Stimulated activated CD8-positive, alpha-beta memory T cell treated with anti-CD3 and anti-CD28 coated beads, Interleukin-15, amount 100 ng/mL, for 24 hours (primary cell): ENCODE measurements at places on chromosomes 3 and 15.
A peak's percentile ranks its signal among the peaks of the same experiment; 100 is the strongest.

DNA sequence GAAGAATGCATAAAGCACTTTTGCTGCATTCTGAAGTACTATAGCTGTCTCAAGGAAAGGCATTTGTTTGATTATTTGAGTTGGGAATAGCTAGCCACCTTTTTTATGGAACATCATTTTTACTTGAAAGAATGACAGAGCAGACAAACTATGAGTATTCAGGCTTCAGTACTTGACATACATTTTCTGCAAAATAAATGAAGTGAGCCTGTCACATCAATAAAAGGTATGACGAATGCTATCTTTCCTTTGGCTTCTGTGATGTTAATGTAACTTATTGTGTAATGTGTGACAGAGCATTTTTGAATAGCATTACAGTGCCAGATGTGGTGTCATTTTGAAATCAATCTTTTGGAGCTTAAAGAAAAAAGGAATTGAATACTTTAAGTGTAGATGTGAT is 440.3 kb upstream of the ONECUT1 start:
- no peak for DNase-seq

- no peak for DNase-seq
These were observed 1092.0 kb downstream of the NAALADL2 start for GRCh38 chr3:175951047-175951694.

- no peak for DNase-seq
These were observed 54.5 kb upstream of the MEX3B start for GRCh38 chr15:82100111-82100929.

- DNase-seq, result no peak
These were observed 52.1 kb downstream of the ITGA11 start for GRCh38 chr15:68379759-68380290.

- no peak for DNase-seq
These were observed 589.3 kb upstream of the KCNMB2 start for GRCh38 chr3:177946936-177947335.

DNA sequence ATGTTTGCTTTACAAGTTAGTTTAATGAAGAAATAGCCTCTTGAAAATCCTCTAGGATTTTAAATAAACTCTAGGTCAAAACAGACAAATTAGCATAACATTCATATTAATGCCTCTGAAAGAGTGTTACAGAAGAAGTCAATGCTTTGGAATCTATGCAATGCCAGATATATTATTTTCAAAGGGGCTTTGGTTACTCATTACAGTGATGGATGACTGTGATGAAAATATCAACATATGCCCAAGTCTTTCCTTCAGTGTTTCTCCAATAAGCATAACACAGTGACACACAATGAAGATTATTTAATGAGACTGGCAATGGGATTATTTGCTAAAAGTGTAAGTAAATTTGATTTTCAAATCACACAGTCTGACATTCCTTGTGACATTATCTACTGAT is 1247.2 kb downstream of the ROBO2 start:
- no peak for DNase-seq

DNA sequence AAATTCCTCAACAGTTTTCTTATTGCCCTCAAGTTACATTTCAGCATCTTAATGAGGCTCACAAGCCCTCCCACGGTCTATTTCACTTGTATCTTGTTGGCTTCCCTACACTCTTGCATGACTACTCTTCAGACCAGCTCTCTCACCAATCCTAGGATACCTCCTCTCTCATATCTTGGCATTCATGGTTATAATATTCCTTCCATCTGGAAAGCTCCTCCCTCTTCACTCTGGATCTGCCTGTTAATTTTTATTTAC is 8.5 kb upstream of the CCDC80 start:
- DNase-seq, result no peak

- no peak for DNase-seq
These were observed 40.4 kb upstream of the C3orf22 start for GRCh38 chr3:126599101-126599500.

DNA sequence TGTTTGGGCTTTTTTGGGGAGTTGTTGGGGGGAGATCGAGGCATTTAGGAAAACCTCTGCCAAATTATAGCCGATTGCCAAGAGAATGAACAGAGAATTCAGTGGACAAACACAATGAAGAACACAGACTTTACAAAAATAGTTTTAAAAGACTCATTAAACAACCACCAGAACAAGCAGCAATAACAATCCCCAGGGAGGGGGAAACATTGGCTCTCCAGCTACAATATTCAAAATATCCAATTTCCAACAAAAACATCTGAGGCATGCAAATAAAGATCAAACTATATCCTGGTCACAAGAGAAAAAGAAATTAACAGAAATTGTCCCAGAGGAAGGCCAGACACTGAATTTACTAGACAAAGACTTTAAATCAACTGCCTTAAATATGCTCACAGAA is 24.5 kb upstream of the ANKRD28 start:
- no peak for DNase-seq

DNA sequence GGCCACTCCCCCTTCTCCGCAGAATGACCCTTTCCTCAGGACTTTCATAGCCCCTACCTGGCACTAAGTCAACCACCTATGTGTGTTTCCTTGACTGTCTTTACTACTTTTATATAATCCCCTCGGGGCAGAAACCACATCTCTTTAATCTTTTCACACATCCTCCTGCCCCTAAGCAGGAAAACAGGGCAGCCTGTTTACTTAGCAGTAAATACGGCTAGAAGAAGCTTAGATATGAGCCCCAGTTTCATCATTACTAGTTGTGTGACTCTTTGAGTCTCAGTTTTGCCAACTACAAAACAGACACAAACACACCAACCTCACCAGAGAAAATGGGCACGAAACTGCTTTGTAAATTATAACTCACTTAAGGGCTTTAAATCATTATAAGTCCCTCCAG is 98.3 kb downstream of the CYP19A1 start:
- DNase-seq, result no peak

DNA sequence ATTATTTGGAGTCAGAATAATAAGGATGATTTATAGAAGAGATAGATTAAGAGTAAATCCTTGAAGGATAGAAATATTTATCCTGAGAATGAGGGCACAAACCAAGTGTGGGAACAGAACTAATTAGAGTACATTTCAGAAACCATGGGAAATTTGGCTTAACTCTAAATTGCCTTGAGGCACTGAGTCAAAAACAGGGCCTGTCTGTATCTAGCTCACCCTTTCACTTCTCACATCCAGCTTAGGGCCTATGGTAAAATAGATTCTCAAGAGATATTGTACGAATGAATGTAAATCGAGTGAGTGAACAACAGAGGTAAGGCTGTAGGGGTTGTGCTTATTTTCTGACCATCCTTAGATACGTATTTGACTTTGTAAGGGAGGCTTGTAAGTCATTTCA is 586.1 kb upstream of the DPPA4 start:
- no peak for DNase-seq

DNA sequence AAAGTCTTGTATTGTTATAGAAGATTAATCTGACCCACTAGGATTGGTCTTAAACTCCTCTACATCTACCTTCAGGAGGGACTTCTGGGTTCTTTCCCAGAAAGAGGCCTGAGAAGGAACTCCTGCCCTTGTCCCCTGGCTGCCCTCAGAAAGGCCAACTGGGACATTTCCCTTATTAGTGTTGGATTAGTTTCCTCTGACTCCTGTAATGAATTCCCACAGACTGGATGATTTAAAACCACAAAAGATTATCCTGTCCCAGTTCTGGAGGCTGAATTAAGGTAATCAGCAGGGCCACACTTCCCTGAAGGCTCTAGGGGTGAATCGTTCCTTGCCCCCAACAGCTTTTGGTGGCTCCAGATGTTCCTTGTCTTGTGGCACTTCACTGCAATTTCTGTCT is 102.8 kb upstream of the NMNAT3 start:
- no peak for DNase-seq

- DNase-seq, result no peak
These were observed 593.1 kb upstream of the MDFIC2 start for GRCh38 chr3:70905491-70905890.

- DNase-seq, result no peak
These were observed 25.6 kb upstream of the CFAP161 start for GRCh38 chr15:81108427-81108826.

GRCh38 chr15:67878712-67879206 is 38.9 kb upstream of the RNU6-1 start:
- no peak for DNase-seq

GRCh38 chr15:76215634-76216033 is 95.6 kb downstream of the ETFA start:
- no peak for DNase-seq

DNA sequence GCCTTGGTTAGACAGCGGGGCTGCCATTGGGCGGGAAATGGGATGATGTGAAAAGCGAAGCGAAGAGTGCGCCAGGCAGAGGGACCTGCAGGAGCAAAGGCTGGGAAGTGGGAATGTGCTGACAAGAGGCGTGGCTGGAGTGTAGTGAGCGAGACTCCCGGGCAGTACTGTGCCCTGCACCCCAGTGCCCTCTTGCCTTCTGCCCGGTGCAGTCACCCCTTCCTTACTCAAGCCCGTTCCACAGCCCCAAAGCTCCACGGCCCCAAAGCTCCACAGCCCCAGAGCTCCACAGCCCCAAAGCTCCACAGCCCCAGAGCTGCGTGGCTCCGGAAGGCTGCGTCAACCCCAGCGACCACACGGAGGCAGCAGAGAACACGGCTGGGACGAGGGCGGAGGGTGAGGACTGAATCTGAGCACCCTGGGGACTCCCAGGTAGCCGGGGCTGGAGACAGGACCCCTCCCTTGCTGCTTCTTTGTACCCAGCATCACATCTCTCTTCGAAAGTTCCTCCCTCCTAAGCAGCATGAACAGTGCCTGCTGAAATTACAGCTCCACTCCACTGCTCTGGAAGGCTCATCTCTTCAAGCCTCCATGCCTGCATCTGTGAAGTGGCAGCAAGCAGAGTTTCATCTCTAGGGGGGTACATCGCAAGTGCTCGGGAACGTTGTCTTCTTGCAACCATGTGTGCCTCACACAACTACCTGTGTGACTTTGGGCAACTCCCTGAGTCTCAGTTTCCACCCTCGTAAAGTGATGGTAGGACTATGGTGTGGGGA is 108.9 kb downstream of the FBLN2 start:
- DNase-seq, result peak; percentile 33

DNA sequence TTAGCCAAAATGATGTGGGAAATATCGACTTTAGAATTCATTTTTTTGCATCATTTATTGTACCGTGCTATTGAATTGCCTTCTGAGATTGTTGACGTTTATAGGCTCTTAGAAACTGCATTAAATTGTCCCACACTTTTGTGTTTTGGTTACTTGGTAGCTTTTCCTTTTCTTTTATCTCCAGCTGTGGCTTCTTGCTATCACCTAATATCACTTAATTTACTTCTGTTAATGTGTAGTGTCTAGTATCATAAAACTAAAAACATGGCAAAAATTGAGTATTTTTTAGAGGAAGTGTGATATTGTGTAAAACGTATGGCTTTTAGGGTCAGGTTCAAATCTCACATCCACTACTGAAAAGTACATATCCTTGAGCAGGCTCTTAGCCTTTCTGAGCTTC is 11.2 kb downstream of the TMOD3 start:
- no peak for DNase-seq

GRCh38 chr3:164326714-164327113 is 751.6 kb downstream of the SI start:
- no peak for DNase-seq

DNA sequence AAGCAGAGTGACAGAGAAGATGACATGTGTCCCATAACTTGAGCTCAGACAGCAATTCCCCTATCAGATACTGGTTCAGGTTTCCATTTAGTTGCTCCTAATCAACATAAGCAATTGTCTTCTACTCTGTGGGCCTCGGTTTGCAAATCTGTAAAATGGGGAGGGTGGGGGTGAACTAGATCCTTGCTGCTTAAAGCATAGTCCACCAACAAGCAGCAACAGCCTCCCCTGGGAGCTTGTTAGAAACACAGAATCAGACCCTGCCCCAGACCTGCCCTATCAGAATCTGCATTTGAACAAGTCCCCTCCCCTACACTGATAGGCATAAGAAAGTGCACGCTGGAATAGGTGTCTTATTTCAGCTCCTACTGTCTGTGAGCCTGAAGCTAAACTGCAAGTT is 87.8 kb downstream of the CEMIP start:
- DNase-seq, result no peak

- DNase-seq, result no peak
These were observed 10.7 kb upstream of the TUBGCP5 start for GRCh38 chr15:23049984-23050628.

DNA sequence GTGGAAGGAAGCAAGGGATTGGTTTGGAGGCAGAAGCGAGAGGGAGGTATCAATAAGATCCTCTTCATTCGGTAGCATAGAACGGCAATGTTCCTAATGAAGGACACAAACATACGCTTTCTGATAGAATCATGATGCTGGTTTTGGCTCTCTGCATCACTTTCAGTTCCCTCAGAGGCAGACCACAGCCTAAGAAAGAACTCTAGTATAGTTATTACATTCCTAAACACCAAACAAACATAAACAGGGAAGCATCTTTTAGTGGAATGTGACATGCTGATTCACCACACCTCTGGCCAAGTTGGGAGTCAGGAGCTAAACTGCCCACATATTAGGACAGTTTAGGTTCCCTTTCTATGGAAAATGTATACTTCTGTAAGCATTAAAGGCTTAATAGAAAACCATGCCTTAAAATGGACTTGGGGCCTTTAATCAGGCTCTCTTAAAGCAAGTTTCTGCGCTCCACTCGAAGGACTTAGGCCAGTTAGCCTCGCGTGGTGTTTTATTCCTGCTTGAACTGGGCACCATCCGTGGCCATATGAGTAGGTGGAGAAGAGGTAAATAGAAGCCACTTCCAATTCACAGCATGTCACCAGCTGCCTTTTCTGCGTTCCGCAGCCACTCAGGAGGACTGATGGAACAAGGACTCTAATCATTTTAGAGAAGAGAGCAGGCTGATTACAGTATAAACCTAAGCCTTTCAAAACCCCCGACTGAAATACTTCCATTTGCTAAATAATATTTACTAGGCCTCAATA is 53.7 kb downstream of the CD47 start:
- no peak for DNase-seq

DNA sequence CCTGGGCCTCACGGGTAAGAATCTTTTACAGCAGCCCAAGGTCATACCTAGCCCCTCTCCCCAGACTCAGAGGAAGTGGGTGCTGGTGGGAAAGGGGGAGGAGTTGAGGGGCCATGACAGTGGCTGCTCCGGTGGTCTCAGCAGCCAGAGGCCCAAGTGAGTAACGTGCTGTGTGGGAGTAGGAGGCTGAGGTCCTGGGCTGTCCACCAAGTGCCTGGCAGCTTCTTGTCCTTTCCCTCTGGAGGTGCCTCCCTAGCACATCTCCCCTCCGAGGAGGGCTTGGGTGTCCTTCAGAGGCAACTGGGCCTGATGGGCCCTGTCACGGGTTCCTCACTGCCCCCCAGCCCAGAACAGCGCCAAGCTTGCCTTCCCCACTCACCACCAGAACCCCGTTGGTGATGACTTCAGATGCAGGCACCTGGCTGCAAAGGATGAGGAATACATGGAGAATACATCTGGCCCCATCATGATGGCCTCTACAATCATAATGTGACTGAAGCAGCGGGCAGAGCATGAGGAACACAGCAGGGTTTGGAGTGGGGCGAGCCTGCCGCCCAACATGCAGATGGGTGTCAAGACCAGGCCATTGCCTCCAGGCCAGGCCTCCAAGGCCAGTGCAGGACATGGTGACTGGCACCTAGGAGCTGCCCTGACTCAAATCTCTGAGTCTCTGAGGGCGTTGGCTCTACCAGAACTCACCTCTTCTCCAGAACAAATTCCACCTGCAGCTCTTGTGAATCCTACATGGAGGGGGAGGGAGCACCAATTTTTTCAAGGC is 3.3 kb downstream of the PLA2G4F start:
- DNase-seq, result no peak

- no peak for DNase-seq
These were observed 179.9 kb upstream of the C2CD4B start for GRCh38 chr15:62344806-62345539.
